ENCODE measurements at places on chromosomes 3 and 15. TPM values are rescaled to one million over a fixed set of nuclear protein-coding genes. Genes with fewer than 3 reads are reported as not detected.
A peak's percentile ranks its signal among the peaks of the same experiment; 100 is the strongest.

- DNase-seq, result peak; percentile 7
These were observed 417.7 kb downstream of the LPP start for GRCh38 chr3:188571531-188572095.

GRCh38 chr15:45112143-45112590 is 1.8 kb downstream of the DUOX2 start:
- no peak for DNase-seq

- DNase-seq, result no peak
These were observed 2.1 kb upstream of the SRPRB start for GRCh38 chr3:133803469-133803868.

DNA sequence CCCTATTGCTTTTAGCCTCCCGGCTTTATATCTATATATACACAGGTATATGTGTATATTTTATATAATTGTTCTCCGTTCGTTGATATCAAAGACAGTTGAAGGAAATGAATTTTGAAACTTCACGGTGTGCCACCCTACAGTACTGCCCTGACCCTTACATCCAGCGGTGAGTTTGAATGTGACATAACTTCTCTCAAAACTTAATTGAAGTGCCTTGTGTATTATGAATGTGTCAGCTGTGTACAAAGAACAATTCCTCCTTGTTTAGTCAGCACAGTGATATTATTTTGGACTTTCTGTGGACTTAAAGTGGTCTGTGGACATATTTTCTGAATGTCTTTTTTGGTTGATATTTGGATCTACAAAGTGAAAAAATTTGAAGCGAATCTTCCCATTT is 220 bp downstream of the TP63 start:
- no peak for DNase-seq

GRCh38 chr3:129661766-129662165 is 55.3 kb upstream of the PLXND1 start:
- no peak for DNase-seq

DNA sequence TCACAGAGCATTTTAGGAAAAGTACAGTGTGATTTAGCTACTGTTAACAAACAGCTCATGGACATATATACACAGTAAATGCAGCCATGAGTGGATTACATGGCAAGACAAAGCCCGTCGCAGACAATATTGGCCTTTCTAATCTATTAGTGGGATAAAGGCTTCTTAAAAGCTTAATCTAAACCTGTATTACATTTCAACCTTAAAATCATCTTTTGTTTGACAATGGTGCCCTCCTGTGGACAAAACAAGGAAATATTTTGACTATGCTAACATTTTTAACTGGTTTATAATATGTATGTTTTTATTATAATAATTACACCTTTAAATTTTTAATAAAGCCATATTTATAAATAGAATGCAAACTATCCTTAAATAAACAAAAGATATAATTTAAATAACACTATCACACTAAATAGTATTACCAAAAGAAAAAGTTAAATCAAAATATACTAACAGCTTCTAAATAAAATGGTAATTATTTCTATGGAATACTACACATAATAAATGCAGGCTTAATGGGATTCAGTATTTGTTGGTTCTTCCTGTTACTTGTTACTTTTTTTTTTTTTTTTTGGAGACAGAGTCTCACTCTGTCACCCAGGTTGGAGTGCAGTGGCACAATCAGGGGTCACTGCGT is 38.6 kb downstream of the TAFA4 start:
- DNase-seq, result peak; percentile 65

DNA sequence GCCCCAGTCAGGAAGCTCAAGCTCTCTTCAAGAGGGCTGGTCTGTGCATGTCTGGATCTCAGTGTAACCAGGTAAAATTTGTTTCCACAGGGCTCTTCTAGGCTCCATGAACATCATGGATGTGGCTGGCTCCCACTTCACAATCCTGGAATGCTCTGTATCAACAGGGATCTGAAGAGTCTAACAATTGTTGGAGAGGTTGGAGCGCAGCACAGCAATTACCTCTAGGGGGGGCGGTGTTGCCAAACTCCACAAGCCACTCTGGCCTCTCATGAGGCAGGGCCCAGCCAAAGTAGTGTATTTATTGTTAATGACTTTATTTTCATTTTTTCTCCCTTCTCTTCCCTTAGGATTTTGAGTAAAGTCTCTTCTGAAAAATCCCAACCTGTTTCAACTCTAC is 6.1 kb upstream of the EIF2B5 start:
- DNase-seq, result peak; percentile 45

DNA sequence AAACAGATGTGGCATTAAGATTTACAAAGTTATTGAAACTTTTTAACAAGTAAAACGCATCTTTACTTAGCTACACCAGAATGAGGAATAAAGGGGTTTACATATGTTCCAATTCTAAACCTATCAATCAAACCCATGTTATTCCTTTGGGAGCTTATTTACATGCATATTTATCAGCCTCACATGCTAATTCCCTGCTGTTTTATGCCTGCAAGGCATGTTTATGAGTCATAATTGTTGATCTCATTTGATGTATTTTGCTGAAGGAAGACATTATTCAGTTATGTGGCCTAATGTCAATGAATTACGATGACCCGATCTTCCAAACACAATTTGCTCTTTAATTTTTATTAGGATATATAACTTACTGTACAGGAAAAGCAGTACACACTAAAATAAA is 272.9 kb downstream of the TBC1D5 start:
- DNase-seq, result no peak

DNA sequence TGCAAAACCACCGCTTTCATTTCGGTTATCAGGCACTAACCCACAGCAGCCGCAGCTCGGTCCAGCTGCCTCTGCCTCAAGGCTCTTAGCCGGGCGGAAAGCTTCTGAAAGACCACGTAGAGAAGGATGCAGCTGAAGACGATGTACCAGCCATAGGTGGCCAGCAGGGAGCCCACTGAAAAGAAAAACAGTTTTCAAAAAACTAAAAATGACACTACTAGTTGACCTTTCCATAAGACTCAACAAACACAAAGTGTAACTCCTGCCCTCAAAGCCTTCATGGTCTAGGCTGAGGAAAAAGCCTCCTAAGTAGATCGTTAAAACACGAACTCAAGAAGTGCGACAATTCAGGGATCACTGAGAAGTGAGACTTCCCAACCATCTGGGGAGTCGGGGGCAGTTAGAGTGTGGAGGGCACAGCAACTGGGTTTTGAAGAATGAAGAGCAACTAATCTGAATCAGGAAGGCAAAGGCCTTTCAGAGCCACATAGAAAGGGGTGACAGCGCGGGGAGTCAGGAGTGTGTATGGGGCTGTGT is 716 bp downstream of the SELENOS start:
- no peak for DNase-seq

DNA sequence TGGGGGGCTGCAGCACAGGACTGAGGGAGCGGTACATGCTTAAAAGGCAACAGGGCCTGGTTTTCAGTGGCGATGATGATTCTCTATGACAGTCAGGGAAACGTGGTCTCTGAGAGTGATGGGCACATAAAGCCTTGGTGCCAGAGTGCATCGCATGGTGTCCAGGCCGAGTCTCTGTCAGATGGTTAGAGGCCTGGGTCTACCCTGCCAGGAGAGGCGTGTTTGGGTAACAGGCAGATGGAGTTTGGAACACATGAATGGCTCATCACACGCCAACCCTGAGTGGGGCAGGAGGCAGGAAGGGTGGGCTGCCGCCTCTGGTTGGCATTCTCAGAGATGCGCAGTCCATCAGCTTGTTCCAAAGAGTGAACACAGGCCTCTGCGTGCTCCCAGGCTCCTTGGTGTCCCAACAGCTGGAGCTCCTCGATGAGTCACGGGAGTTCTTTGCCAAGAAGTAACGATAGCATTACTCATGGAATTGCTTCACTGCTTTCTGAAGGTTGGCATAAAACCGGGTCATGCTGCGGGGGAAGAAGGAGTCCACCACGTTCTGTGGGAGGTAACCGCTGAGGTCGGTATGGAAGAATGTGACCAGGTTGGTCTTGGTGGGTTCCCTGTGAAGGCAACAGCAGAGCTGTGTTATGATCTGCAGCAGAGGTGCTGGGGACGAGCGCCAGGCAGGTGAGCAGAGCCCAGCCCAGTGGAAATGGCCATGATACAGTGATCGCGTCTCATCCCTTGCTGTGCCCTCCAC is 11.0 kb downstream of the STARD5 start:
- DNase-seq, result peak; percentile 98

GRCh38 chr3:71949442-71949841 is 164.5 kb upstream of the PROK2 start:
- no peak for DNase-seq

GRCh38 chr15:70094690-70095311 is 2.9 kb downstream of the TLE3 start:
- peak; percentile 37 for DNase-seq

DNA sequence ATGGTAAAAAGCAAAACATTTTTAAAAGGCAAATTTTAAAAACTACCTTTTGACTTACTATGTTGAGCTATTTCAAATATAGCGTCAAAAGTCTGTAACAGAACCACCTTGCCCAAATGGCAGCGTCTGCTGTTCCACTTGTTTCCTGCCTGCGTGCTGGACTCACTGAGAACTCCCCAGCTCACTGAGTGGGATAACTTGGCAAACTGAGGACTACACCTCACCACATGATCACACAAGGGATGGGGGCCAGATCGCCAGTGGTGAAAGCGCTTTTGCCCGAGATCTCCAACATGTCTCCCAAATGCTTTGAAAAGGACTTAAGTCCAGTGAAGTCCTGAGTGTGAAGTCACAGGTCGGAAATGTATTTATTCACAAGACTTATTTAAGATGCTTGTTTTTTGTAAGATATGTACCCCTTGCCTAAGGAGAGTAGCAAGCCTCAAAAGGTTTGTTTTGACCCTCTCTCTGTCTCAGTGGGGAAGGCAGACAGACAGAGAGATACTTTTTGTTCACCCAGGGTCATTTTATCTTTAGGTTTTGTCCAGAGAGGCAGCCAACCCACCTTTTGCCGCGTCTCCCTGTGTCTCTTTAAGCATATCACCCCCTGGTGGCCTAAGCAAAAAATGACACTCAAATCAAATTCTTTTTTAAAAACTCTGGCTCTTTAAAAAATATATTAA is 192.6 kb downstream of the PDZRN3 start:
- DNase-seq, result peak; percentile 41

GRCh38 chr3:184498986-184499606 is 62.5 kb upstream of the EPHB3 start:
- no peak for DNase-seq

DNA sequence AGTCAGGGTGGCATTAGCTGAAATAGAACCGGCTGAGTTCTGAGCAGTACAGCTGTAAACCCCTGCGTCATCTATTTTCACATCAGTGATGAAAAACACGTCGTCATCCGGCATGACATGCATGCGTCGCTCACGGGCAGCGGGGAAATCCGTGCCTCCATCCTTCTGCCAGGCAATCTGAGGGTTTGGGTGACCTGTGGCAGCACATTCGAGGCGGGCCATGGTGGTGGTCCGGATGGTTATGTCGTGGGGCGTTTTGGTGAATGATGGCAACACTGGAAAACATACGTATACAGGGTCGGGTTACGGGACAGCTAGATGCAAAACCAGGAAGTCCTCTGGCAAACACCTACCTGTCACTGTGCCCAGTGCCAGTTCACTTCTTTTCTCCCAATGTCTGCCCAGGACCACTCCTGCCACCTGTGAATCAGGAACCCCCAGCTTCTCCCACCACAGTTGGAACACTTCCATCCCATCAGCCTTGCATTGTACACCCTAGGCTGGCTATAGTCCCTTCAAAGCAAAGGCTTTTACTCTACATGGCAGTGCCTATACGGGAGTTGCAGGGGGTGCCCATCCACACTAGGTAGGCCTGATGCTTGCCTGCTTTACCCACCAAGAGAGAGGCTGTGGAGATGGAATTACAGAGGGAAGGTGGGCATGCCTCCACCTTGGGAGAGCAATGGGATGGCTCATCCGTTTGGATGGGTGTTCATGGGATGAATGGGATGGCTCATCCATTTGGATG is 116.7 kb downstream of the LRIG1 start:
- no peak for DNase-seq

Gene SAXO2
- total RNA-seq, result 0.66 TPM

Gene SENP5
- total RNA-seq, result 41.3 TPM

Gene CHRNA3
- not detected for total RNA-seq

Gene CKMT1B
- total RNA-seq, result not detected

Gene C3orf20
- total RNA-seq, result not detected

Gene C3orf70
- total RNA-seq, result 0.33 TPM

Gene SOX14
- not detected for total RNA-seq

Gene GOLGA8A
- total RNA-seq, result 9.0 TPM

Gene TM6SF1
- total RNA-seq, result 2.3 TPM

Gene C2CD4B
- not detected for total RNA-seq
